ENCODE measurements at places on chromosomes 6 and 20. TPM values are rescaled to one million over a fixed set of nuclear protein-coding genes. Genes with fewer than 3 reads are reported as not detected.
A peak's percentile ranks its signal among the peaks of the same experiment; 100 is the strongest.

- H3K27ac ChIP-seq, result no peak overlapping the region
- no peaks in the 10 kb centered on the region for H3K36me3 ChIP-seq
- no peaks in the 10 kb centered on the region for H3K4me1 ChIP-seq
- no peak for DNase-seq
- no peaks in the 10 kb centered on the region for H3K27me3 ChIP-seq
Measured at GRCh38 chr20:56945057-56945456, 316.0 kb downstream of the TFAP2C start.

GRCh38 chr6:128039543-128039942, 138.7 kb upstream of the THEMIS start:
- H3K36me3 ChIP-seq, result no peaks in the 10 kb centered on the region
- no peaks in the 10 kb centered on the region for H3K4me1 ChIP-seq
- H3K27me3 ChIP-seq, result no peaks in the 10 kb centered on the region
- H3K27ac ChIP-seq, result no peak overlapping the region
- no peak overlapping the region for H3K4me3 ChIP-seq

GRCh38 chr20:23501926-23502325, 11.0 kb downstream of the CST8 start:
- H3K4me1 ChIP-seq, result no peaks in the 10 kb centered on the region
- no peaks in the 10 kb centered on the region for H3K27me3 ChIP-seq
- no peaks in the 10 kb centered on the region for H3K36me3 ChIP-seq
- H3K4me3 ChIP-seq, result no peak overlapping the region
- DNase-seq, result no peak

GRCh38 chr20:11496380-11496779, 421.3 kb upstream of the BTBD3 start:
- H3K27ac ChIP-seq, result no peak overlapping the region
- DNase-seq, result no peak
- no peaks in the 10 kb centered on the region for H3K27me3 ChIP-seq
- H3K4me1 ChIP-seq, result no peaks in the 10 kb centered on the region
- H3K36me3 ChIP-seq, result no peaks in the 10 kb centered on the region

GRCh38 chr20:34532320-34532719, 16.1 kb downstream of the DYNLRB1 start:
- peaks cover 65% of the 10 kb centered on the region for H3K36me3 ChIP-seq
- no peaks in the 10 kb centered on the region for H3K27me3 ChIP-seq
- H3K4me3 ChIP-seq, result no peak overlapping the region
- no peak overlapping the region for H3K27ac ChIP-seq

DNA sequence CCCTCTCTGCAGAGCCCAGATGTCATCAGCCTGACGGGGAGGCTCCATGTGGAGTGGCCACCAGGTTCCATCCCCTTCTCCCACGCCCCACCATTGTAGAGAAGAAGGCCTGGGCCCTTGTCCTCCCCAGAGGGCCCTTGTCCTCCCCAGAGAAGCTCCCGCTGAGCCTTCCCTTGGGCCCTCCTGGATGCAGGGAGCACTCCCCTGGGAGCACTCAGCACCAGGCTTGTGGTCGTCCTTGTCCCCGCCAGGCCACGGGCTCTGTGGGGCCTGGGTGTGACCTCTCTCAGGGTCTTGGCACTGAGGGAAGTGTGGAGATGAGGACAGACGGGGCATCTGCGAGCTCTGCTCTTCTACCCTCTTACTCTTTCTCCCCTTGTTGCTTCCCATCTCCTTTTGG, 83.4 kb upstream of the NNAT start:
- no peak for DNase-seq
- no peaks in the 10 kb centered on the region for H3K4me1 ChIP-seq
- H3K4me3 ChIP-seq, result no peak overlapping the region

- H3K4me3 ChIP-seq, result no peak overlapping the region
- no peaks in the 10 kb centered on the region for H3K27me3 ChIP-seq
- DNase-seq, result no peak
- H3K27ac ChIP-seq, result no peak overlapping the region
Measured at GRCh38 chr6:56714273-56714672, 71.6 kb upstream of the DST start.

DNA sequence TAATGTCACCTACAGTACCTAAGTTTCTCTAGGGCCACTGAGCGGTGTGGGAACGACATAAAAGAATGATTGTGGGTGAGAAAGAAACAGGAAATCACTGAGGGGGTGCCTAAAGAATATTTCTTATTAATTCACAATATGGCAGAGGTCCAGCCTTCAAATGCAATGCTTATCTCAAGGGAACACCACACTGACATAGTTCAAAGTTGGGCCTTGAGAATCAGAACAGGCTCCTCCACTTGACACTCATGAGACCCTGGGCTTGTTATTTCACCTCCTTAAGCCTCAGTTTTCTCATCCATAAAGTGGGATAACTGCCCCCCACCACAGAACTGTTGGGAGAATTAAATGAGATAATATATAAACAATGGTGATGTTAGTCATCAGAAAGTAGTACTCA, 40.4 kb upstream of the ARHGAP18 start:
- no peaks in the 10 kb centered on the region for H3K27me3 ChIP-seq
- peak overlapping the region; percentile 85 for H3K27ac ChIP-seq
- H3K36me3 ChIP-seq, result no peaks in the 10 kb centered on the region
- peak; percentile 48 for DNase-seq

DNA sequence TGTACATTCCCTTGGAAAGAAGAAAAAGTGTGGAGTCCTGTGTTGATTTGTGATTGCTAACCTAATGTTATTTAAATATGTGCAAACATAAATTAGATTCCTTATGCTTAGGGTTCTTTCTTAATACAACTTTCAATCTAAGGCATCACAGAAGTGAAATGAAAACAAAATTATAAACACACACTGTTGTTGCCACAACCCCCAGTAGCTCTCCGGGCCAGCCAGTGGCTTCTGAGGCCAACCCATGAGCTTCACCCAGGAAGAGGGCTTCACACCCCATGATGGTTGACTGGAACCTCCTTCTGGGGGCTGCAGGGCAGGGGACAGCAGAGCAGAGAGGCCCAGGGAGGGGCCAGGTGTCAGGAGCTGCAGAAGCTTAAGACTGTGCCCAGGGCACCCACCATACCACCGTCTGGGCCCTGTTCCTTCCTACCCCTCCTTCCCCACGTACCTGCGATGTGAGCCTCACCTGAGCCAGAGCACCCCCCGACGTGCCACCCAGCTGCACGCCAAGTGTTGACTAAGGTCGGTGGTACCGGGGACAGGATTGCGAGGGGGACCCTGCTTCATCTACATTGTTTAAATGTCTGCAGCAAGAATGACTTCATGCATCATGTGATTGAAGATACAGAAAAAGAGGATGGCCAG, 110.5 kb downstream of the FAM120B start:
- peaks cover 32% of the 10 kb centered on the region for H3K4me1 ChIP-seq
- no peaks in the 10 kb centered on the region for H3K36me3 ChIP-seq
- H3K4me3 ChIP-seq, result no peak overlapping the region
- H3K27ac ChIP-seq, result peak overlapping the region; percentile 44
- DNase-seq, result no peak

DNA sequence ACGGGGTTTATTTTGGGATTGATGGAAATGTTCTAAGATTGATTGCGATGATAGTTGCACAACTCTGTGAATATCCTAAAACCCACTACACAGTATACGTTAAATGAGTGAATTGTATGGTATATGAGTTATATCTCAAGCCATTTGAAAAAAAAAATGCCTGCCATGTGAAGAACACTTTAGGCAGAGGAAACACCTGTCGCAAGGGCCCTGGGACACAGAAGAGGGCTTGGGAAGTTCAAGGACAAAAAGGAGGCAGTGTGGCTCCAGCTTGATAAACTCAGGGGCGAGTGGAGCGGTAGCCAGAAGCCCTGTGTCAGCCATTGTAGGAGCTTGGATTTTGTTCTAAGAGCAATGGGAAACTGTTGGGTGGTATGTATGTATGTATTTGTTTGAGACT, 37.0 kb downstream of the CEP250 start:
- H3K27me3 ChIP-seq, result no peaks in the 10 kb centered on the region
- no peak overlapping the region for H3K4me3 ChIP-seq
- peaks cover 54% of the 10 kb centered on the region for H3K4me1 ChIP-seq
- H3K36me3 ChIP-seq, result peaks cover 45% of the 10 kb centered on the region
- DNase-seq, result no peak
- H3K27ac ChIP-seq, result peak overlapping the region; percentile 93

DNA sequence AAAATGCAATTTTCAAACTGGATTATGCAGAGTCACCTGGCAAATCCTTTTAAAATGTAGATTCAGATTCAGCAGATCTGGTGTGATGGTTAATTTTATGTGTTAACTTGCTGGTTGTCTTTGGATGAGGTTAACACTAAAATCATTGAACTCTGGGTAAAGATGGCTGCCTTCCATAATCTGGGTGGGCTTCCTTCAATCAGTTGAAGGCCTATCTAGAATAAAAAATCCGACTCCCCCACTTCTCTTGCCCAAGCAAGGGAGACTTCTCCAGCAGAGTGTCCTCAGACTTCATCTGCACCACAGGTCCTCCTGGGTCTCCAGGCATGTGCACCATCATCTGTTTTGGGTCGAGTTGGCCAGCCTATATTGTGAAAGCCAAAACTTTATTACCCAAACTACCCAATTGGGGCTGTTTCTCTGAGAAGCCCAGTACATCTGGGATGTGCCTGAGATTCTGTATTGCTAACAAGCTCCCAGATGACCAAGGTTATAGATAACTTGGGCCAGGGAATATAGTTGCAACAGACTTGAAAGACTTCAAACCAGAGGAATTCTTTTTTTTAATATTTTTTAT, 1.6 kb upstream of the SLC17A5 start:
- H3K4me3 ChIP-seq, result peak overlapping the region; percentile 81
- no peak for DNase-seq
- peak overlapping the region; percentile 95 for H3K27ac ChIP-seq
- H3K4me1 ChIP-seq, result peaks cover 16% of the 10 kb centered on the region
- no peaks in the 10 kb centered on the region for H3K36me3 ChIP-seq
- H3K27me3 ChIP-seq, result no peaks in the 10 kb centered on the region

DNA sequence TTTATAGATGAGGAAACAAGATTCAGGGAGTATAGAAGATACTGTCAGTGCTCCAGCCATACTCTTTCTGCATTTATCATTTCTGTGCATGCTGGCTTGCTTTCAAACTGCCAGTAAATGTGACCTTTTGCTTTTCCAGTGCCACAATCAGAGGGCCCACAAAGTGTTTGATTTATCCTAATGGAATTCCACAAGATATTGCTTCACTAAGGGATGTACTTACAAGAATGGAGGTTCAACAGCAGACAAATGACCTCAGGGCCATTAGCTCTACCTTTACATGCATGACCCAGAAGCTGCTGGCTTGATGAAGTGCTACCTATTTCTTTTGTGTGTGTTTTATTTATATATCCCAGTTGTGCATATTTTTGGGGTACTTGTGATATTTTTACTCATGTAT, 171.5 kb upstream of the GRIK2 start:
- no peaks in the 10 kb centered on the region for H3K36me3 ChIP-seq
- H3K27me3 ChIP-seq, result no peaks in the 10 kb centered on the region
- H3K4me3 ChIP-seq, result no peak overlapping the region
- no peaks in the 10 kb centered on the region for H3K4me1 ChIP-seq

GRCh38 chr6:44265007-44265721, at the start of gene NFKBIE:
NFKBIE (minus strand) TSS chr6:44265551; CDS start chr6:44265346, 205 bp downstream.
- peaks cover 17% of the 10 kb centered on the region for H3K27me3 ChIP-seq
- peaks cover 50% of the 10 kb centered on the region for H3K4me1 ChIP-seq
- DNase-seq, result peak; percentile 96
- peak within 1 kb of the TSS; percentile 94 for H3K4me3 ChIP-seq
- H3K36me3 ChIP-seq, result peaks cover 12% of the 10 kb centered on the region

DNA sequence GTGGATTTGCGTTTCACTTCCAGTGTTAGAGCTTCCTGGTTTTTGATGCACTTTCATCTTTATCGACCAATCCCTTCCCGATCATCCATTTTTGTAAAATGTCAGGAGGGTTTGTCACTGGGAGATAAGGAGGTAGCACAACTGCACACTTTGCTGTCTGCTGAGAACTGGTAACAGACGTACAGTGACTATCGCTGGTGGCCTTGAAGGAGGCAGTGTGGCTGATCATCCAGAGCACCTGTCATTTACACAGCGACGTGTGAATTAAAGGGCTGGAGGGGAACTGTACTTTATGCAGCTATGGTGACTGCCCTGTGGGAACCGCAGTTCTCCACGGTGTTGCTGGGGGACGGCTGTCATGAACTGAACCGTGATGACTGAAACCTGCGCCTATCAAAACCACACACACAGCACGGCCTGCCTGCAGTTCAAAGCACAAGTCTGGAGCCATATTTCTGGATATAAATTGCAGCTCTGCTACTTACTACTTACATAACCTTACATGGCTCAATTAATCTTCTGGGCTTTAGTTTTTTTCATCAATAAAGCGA, 50.0 kb downstream of the HUS1B start:
- no peaks in the 10 kb centered on the region for H3K4me1 ChIP-seq
- no peaks in the 10 kb centered on the region for H3K27me3 ChIP-seq
- H3K36me3 ChIP-seq, result peaks cover 26% of the 10 kb centered on the region
- no peak overlapping the region for H3K27ac ChIP-seq
- no peak overlapping the region for H3K4me3 ChIP-seq
- no peak for DNase-seq

GRCh38 chr6:2718334-2719092, 32.2 kb downstream of the MYLK4 start:
- H3K27me3 ChIP-seq, result no peaks in the 10 kb centered on the region
- H3K27ac ChIP-seq, result no peak overlapping the region
- no peak for DNase-seq
- no peaks in the 10 kb centered on the region for H3K36me3 ChIP-seq

DNA sequence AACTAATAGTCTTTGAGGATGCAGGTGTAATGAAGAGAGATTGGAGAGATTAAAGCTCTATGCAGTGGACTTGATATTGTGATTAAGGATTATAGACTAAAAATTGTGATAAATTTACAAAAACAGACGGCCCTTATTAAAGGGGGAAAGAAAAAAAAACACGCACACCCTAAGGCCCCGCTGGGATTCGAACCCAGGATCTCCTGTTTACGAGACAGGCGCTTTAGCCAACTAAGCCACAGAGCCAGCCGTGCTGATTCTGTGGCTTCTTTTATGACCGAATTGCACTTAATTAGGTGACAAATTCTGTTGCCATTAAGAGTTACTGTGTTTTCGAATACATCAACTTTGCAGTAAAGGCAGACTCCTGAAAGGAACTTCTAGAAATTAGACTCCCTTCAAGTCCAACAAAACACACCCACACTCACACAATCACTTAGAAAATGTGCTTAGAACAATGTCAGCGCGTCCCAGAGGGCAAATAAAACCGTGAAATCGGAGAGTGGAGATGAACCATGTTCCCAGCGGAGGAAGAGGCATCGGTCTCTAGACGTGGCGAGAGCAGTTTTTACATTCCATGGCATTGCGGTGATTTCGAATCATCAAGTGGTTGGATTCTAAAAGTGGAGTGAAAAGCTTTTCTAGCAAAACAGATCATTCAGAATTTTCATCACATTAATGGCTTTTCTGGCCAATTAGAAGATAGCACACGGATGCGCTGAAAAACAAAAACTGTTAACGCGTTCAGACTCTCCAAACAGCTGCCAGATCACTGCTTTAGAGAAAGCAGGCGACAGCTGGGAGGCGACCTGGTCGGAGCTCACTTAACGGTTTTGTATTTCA, 122.6 kb downstream of the GPX5 start:
- DNase-seq, result no peak
- no peak overlapping the region for H3K27ac ChIP-seq
- peaks cover 25% of the 10 kb centered on the region for H3K27me3 ChIP-seq
- no peaks in the 10 kb centered on the region for H3K4me1 ChIP-seq

- no peak for DNase-seq
- no peaks in the 10 kb centered on the region for H3K36me3 ChIP-seq
- no peaks in the 10 kb centered on the region for H3K27me3 ChIP-seq
- no peak overlapping the region for H3K4me3 ChIP-seq
Measured at GRCh38 chr6:37580176-37580955, 80.7 kb upstream of the CCDC167 start.

The MEP1A gene
- not detected for total RNA-seq

The PAX1 gene
- not detected for total RNA-seq

The APOM gene
- total RNA-seq, result 2.6 TPM

The CDKAL1 gene
- total RNA-seq, result 26.0 TPM

The MRAP2 gene
- not detected for total RNA-seq

The OLIG3 gene
- total RNA-seq, result not detected

The PSORS1C1 gene
- total RNA-seq, result not detected
